ENCODE measurements at places on chromosomes 7 and 10. TPM values are rescaled to one million over a fixed set of nuclear protein-coding genes. Genes with fewer than 3 reads are reported as not detected.

The ASAH2B gene
- total RNA-seq, result 8.9 TPM

- DNase-seq, result no peak
Observed at GRCh38 chr7:17722798-17723197, 217.5 kb downstream of the SNX13 start.

GRCh38 chr10:131690805-131691239 is 210.0 kb upstream of the PPP2R2D start:
- no peak for DNase-seq

GRCh38 chr7:11667810-11668185 is 164.2 kb downstream of the THSD7A start:
- DNase-seq, result no peak

DNA sequence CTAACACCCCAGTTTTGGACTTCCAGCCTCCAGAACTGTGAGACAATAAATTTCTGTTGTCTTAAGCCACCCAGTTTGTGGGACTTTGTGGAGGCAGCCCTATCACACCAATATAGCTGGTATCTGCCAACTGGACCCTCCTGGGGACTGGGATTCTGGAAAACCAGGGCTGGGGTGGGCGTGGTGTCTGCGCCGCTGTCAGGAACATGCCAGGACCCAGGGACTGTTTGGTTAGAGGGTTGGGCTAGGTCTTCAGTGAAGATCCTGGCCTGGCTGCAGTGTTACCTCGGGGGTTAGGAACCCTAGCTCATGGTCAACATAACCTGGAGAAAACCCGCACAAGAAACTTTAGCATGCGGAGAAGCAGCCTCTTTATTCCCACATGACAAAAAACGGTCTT is 42.6 kb downstream of the PNLIPRP2 start:
- no peak for DNase-seq

The PKD1L1 gene
- total RNA-seq, result 0.79 TPM

DNA sequence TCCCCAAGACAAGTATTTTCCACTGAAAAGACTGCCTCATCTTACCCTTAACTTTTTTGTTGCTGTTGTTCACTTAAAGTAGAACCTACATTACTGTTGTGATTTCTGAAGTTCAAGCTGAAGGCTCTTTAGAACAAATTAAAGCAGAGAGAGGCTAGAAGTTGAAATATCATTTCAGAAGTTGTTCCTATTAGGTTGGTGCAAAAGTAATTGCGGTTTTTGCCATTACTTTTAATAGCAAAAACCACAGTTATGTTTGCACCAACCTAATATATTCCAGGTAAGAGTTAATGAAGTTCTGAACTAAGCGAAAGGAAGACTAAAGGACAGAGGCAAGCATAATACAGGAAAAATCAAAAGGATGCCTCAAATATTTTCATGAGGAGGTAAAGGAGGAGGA is 153.7 kb downstream of the CACNA2D1 start:
- no peak for DNase-seq

The TAF3 gene
- 3.8 TPM for total RNA-seq

The OR2A42 gene
- 0.10 TPM for total RNA-seq

DNA sequence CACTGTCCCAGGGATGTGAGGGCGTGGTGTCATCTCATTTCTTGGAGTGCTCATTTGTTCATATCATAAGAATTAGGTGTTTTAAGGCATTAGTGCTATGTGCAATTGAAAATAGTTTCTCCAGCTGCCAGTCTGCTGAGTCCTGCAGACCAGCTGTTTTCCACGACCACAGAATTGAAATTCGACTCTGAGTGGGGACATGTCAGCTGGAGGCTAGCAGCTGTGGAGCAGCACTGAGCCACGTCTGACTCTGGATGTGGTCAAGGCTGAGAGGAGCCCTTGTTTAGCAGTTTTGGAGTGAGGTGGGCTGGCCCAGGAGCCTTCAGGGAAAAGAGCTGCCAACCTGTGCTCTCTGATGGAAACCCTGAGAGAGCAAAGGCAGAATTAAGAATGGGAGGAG is 156.3 kb upstream of the GRB10 start:
- no peak for DNase-seq

GRCh38 chr7:106462365-106462859 is 177.6 kb upstream of the NAMPT start:
- DNase-seq, result peak; percentile 29

- no peak for DNase-seq
Observed at GRCh38 chr10:86287110-86287793, 79.3 kb downstream of the GRID1 start.

The GRB10 gene
- 42.2 TPM for total RNA-seq

The TMEM236 gene
- 0.44 TPM for total RNA-seq

The MBL2 gene
- total RNA-seq, result not detected

The PGAM2 gene
- 3.5 TPM for total RNA-seq

Data from spinal cord (tissue), 10 donors.